ENCODE measurements at places on chromosomes 4 and X.

DNA sequence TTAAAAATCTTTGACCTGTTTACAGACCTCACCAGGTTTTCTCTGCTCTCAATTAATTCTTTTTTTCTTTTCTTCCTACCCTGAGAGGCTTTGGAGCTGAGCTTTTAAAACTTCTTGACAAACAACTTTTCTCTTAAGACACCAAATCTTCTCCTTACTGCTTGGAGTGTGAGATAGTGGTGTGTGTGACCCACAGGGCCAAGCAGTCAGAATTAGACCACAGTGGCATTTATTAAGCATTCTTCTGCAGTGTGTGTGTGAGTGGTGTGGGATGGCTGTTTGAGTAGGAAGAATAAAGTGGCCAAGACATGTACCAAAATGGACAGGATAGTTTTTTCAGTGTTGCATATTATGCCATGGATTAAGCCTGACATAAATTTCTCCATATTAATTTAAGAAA is 665.1 kb downstream of the RAPGEF2 start:
- DNase-seq: no peak

- no peak for DNase-seq
Measured at GRCh38 chr4:123603165-123603564, 206.6 kb downstream of the SPRY1 start.

GRCh38 chrX:70878902-70879301 is 29.6 kb downstream of the TEX11 start:
- DNase-seq: no peak

- no peak for DNase-seq
Measured at GRCh38 chrX:76184276-76184675, 11.4 kb downstream of the PBDC1 start.

DNA sequence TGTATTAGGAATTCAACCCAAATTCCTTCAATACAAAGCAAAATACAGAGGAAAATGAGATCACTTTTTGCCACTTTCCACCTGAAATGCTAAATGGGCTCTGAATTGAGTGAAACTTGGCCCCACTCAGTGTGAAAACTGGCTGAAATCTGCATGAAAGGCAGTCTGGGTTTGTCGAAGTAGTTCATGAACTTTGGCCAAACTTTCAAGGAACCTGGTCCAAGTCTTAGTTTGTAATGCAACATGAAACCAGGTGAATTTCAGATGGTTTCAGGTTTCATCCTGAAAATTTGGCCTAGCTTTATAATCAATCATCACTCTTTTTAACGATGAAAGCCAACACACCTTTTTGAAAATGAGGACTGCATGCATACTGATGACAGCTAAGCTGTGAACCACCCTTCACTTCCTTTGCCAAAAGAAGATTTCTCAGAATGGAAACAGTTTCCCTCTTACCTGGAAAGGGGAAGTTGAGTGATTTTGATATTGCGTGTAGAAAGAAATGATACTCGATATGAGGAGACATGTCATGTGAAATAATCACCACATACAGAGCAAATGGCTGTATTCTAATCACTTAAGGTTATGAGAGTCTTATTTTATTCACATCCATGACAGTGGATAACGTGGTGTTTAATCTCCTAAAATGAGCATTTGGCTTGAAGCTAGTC is 209.9 kb upstream of the ETNPPL start:
- DNase-seq: no peak

DNA sequence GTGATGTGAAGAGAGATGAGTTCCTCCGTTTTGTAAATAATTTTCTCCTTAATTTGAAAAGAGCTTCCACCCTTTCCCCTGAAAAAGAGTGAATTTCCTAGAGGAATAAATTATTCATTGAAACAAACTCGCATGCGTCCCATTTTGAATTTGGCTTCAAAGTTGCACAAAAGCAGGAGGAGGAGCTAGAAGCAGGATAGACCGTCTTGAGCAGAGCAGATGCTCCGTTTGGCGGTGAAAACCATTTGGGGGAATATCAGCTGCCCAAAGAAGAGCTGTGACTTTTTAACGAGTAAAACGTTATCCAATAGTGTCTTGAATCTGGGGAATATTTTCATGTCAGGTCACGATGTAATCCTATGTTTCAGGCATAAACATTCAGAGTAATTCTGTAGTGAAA is 42.0 kb downstream of the FAM149A start:
- no peak for DNase-seq

DNA sequence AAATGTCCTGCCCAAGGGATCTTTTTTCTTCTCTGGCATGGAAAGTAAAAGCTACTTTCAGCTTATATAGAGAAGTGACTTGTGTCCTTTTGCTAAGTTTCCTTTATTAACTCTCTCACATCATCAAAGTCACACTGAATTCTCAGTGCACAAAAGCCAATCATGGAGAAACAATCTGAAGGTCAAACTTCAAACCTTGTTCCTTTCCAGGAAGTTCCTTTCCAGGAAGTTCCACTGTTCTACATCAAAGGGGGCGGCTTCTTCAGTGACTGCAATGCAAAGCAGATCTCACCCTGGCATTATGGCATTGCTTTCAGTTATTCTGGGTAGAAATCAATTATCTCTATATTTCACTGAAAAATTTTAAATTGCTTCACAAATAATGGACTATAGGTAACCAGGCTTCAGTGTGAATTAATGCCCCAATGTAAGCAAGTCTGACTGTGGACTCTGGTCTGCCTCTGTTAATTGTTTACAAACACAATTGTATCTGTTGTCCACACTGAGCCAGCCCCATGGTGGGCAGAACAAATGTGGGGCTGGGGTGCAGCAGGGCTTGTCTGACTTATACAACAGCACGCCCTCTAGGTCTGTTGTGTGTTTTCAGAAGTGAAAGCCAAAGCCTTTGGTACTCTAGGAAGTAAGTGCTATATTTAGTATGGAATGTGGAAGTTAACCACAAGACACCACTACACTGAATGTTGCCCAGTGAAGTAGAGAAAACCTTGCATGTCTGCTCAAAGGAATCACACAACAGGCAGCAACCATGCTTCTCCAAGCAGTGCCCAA is 98.8 kb downstream of the CDS1 start:
- DNase-seq: no peak

All from NCI-H510A treated with DMSO at 0.1 percent for 48 hours (cell line).